ENCODE measurements at places on chromosomes 5 and 9.

- no peak for DNase-seq
Measured at GRCh38 chr9:95726756-95727155, 148.7 kb upstream of the ERCC6L2 start.

DNA sequence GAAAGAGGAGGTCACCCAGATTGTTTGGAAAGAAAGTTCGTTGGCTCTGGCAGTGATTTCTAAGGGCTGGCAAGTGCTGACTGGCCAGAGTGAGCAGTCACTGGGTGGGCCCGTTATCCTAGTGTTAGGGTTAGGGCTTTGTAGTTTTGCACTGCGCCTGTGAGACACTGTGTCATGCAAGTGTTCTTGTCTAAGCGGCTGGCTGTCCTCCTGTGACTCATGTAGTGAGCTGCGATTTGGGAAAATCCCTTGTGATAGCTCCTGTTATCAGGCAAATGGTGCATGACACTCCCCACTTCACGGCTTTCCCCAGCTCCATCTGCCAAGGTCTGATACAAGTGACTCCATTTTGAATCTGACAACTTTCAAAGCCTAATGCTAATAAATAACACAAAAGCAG, 526.0 kb upstream of the ADAMTS16 start:
- DNase-seq = no peak

GRCh38 chr9:124800306-124801259, 23.6 kb downstream of the OLFML2A start:
- DNase-seq = no peak

GRCh38 chr5:122200450-122200849, 71.1 kb downstream of the ZNF474 start:
- DNase-seq = no peak

DNA sequence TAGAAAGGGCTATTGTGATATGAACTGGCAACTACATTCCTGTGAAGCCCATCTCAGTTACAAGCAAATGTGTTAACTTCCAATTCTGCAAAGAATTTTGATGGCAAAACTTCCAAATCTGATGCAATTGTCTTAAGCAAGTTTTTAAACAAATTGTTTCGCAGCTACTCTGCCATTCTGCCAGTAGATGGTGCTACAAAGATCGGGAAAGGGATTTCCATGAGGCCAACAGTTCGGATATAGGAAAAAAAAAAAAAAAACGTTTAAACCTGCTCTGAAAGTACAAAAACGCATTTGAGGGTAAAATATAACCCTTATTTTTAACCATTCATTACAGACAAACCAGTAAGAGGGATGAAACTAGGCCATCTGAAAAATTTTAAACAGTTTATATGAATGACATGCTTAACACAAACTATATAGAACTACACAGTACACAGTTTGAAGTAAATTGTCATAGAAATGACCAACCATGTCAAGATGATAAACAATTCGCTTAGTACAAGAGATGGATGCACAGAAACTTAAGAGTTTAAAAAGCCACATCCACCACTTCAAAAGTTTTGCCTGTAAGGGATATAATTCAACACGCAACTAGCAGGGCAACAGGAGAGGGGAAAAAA, 2.2 kb downstream of the HNRNPA0 start:
- no peak for DNase-seq

DNA sequence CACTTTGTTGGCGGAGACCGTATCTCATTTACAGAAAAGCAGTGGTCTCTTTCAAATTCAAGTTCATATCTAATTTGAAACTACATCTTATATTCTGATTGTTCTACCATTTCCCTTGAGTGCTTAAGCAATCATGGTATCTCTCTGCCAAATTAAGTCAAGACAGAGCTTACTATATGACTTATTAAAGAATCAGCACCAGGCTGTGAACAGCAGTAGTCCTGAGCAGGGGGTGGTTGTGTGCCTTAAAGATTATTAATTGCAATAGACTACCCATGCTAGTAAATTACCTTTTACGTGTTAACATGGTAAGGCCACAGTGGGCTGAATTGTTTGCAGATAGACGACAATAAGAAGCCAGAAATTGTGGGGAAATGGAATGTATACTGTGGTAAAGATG, 21.5 kb downstream of the SNCAIP start:
- DNase-seq = no peak

- DNase-seq = no peak
Measured at GRCh38 chr5:130109152-130109551, 204.9 kb downstream of the CHSY3 start.

DNA sequence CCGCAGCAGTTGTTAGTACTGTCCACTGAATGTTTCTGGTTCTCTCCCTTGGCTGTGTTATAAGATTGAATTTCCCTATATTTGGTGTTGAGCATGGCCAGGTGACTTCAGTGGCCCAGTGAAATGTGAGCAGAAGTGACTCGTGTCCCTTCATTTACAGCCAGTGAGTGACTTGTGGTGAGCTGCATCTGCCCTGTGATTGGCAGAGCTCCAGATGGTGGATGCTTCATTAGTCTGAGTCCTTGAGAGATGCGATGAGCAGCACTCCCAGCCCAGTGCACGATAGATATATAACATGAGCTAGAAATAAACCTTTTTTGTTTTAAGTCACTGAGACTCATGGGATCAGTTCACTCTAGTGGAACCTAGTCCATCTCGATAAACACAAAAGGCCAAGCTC, 19.3 kb downstream of the PCSK5 start:
- DNase-seq = no peak

DNA sequence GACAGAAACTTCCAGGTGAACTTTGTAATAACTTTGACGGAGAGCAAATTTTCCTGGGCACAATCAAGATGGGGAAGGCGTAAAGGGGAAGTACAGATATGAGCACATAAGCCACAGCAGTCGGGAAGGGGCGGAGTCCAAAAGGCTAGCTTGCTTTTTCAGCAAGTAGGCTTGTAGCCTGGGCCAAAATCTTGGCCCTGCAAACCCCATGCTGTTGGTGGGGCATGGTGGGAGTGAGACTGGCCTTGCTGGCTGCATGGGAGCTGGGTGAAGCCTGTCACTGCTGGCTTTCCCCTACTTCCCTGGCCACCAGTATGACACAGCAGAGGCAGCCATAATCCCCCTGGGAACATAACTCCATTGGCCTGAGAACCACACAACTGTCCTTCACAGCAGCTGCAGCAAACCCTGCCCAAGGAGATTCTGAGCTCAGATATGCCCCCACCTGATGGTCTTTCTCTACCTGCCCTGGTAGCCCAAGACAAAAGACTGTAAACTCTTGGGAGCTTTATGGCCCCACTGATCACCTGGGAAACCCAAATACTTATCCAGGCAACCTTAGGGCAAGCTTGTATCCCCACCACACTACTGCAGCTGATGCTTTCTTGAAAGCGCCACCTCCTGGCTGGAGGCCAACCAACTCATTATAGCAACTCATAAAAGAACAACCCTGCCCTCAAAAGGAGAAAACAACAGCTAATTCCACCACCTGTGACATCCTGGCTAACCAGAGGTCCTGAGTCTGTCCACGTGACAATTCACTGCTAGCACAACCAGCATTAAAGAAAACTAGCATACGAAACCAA, 24.0 kb downstream of the DCTN4 start:
- DNase-seq = no peak

DNA sequence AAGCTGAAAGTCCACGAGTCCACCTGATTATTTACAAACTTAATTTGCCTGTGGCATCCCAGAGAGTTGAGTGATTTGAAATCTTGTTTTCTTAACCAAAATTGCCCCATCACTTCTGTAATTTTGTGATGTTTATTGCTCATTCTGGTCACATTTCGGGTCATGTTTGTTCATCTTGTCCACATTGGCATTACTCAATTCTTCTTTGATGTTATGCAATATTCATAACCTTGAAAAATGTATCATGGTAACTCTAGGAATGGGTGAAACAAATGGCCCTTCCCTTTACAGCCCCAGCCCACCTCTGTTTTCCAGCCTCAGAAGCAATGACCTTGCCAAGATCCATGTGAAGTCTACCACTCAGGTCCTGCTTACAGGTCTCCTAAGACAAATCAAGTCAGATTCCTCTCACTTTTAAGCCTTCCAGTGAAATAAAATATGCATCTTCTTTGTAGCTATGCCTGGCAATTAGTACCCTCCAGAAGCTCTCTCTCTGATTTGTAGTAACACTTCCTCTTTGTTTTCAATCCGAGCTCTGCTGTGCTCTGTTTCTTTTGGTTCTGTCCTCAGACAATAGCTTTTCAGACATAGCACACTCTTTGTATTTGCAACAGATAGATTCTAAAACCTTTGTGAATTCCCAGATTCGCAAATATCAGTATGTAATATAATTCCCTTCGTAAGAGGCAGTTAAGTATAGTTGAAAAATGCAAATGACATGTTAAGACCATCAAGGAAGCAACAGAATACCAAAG, 330.3 kb upstream of the IRX1 start:
- no peak for DNase-seq

GRCh38 chr5:147046281-147046680, 167.7 kb upstream of the PPP2R2B start:
- DNase-seq = no peak

GRCh38 chr5:66739021-66739420, 142.8 kb downstream of the MAST4 start:
- no peak for DNase-seq

DNA sequence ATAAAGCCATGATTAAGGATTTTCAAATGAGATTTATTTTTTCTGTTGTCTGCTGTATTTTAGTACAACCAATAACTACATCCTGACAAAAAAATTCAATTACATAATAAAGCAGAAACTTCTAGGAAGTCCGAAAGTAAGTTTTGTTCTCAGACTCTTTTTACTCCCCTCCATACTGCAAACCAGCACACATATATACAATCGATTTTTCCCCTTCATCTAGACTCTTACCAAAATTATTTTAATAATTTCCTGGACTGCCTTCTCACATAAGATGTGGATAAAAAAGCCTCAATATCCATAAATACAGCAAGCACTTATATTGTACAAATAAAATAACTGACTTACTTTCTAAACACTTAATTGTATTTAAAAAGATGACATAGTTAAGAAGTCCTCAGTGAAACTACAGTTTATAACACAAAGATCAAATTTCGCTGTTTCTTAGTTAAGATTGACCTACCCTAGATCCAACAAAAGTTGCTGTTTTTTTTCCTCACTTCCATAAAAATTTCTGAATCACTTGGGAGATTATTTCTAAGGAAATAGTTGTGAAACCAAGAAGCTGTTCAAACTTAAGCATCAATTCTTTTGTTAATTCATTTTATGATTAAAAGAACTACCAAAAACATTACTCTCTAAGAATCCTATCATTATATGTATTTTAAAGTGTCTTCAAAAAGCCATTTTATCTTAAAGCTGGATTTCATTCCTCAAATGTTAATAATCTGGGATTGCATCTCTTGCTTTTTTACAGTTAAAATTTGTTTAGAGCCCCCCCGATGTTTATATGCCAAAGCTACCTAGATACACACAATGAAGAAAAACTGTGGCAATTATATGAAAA, 74.7 kb upstream of the IFNE start:
- DNase-seq = no peak

GRCh38 chr9:127277099-127277498, 12.5 kb downstream of the GARNL3 start:
- DNase-seq = no peak

GRCh38 chr5:177128551-177128981, 5.0 kb upstream of the NSD1 start:
- DNase-seq = no peak

- no peak for DNase-seq
Measured at GRCh38 chr9:27388150-27388549, 91.2 kb upstream of the EQTN start.

DNA sequence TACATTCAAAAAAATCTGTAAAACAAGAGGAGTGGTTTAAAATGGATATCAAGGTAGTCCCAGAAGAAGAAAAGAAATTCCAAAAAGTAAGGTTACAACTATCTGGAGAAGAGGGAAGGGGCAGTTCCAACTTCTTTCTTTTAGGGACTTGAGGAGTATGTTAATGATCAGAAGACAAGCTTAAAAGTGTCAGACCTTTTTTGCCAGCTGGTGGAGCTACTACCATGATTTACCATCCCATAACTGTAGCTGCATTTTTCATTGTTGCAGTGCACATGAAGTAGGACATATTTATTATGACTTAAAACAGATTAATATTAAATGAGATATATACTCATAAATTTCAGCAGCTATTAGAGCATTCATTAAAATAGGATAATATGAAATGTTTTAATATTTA, 158.5 kb upstream of the RGS7BP start:
- DNase-seq = no peak

DNA sequence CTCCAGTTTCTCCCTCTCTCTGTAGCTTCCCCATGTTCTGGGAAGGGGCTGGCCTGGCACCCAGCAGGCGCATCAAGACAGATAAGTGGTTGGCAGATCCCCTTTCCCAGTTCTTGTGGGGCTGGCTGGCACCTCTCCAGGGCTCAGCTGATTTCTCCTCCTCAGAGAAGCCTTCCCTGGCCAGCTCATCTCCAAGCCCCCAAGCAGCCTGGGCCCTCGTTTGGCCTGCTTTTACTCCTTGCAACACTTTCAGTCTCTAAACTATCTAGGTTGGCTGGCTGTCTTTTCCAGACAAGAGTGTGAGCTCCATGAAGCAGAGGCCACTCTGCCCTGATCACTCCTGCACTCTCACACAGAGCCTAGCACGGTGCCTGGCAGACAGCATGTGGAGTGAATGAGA, 13.5 kb downstream of the MACROH2A1 start:
- no peak for DNase-seq

GRCh38 chr5:14773588-14773987, 98.0 kb downstream of the ANKH start:
- DNase-seq = no peak

- no peak for DNase-seq
Measured at GRCh38 chr5:73901455-73901854, 275.5 kb downstream of the ARHGEF28 start.

- no peak for DNase-seq
Measured at GRCh38 chr9:28921857-28922500, 1348.7 kb upstream of the C9orf72 start.

DNA sequence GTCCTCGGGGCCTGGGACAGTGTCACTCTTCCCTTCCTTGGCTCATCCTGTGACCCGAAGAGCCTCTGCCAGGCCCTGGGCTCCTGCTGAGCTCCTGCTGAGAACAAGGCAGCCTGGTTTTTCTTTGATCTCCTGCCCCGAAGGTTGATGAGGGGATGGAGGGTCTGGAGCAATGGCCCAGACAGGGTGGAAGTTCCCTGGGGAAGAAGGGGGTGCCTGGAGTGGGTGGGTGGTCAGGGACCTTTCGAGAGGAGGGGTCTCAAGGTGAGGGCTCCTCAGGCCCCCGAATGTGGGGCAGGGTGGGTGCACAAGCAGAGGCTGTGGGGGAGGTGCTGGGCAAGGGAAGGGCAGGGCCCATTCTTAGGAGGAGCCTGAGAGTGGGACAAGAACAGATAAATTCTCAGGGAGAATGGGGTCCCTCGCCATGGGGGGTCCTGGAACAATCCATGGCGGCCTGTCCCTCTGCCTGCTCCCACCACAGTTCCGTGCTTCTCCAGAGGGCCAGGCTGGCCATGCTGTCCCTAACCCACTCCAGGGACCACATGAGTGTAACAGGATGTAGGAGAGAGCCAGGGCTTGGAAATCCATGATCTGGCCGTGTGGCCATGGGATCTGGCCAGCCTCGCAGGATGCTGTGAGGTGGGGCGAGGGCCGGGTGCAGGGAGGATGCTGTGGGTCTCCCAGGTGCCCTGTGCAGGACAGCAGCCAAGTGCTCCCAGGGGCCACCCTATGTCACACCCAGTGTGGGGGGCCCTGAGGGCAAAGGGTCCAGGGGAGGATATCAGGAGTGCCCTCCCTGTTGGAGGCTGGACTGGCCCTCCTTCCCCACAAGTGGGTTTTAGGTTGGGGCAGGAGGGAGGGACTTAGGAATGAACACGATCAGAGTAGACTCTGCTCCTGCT, 128.5 kb upstream of the LPCAT1 start:
- no peak for DNase-seq

- DNase-seq = no peak
Measured at GRCh38 chr9:76932757-76933156, 26.8 kb upstream of the PRUNE2 start.
